NCI-H1930 (cell line): ENCODE measurements at places on chromosomes 11 and 22.
A peak's percentile ranks its signal among the peaks of the same experiment; 100 is the strongest.

GRCh38 chr22:21622919-21623647 is 6.7 kb downstream of the YDJC start:
- DNase-seq: no peak

GRCh38 chr11:66694056-66694410 is 16.3 kb upstream of the RBM4B start:
- DNase-seq: no peak

- DNase-seq: no peak
Measured at GRCh38 chr22:32644252-32645100, 157.0 kb upstream of the TIMP3 start.

DNA sequence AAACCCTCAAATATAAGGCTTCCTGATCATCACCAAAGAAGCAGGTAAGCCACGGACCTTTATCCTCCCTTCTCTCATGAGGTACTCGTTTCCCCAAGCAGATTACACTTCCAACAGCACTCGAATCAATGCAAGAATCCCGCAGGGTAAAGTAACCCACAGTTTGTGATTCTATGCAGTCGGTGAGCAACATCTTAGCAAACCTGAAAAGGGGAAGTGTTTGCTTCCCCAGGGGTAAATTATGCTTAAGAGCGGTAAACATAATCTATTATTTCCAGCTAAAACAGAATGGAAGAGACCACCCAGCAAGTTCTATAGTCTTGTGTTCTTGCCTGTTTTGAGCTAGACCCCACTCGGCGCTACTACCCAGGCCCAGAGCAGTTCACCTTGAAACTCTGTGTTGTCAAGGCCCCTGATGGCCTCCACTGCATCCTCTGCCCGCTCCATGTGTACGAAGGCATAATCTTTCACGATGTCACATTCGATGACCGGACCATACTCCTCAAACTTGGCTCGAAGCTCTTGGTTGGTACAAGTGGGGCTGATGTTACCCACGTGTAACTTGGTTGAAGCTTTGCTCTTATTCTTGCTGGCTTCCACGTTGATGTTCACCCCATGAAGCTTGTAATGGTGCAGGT is 1.3 kb downstream of the RBM4B start:
- no peak for DNase-seq

DNA sequence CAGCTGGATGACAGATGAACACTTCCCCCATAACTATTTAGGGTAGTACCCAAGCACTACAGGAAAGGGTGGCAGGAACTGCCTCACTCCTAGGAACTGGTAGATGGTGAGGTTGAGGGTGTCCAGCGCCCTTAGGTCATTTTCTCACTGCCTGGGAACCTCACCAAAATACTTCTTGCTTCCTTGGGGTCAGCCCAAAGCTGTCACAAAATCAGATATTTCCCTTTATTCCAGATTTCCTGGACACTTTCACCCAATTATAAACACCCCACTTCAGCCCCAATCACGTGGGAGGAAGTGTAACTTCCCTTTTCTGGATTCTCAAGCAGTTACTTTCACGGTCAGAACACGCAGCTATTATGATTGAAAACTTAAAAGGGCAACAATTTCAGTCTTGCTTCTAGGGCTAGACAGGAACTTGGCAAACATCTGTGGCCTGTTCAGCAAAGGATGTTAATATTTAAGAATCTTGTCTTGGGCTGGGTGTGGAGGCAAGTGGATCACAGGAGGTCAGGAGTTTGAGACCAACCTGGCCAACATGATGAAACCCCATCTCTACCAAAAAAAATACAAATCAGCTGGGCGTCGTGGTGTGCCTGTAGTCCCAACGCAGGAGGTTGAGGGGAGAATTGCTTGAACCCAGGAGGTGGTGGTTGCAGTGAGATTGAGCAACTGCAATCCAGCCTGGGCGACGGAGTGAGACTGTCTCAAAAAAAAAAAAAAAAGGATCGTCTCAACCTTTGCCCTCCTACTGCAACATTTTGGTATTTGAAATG is 4.0 kb downstream of the FTH1 start:
- no peak for DNase-seq

DNA sequence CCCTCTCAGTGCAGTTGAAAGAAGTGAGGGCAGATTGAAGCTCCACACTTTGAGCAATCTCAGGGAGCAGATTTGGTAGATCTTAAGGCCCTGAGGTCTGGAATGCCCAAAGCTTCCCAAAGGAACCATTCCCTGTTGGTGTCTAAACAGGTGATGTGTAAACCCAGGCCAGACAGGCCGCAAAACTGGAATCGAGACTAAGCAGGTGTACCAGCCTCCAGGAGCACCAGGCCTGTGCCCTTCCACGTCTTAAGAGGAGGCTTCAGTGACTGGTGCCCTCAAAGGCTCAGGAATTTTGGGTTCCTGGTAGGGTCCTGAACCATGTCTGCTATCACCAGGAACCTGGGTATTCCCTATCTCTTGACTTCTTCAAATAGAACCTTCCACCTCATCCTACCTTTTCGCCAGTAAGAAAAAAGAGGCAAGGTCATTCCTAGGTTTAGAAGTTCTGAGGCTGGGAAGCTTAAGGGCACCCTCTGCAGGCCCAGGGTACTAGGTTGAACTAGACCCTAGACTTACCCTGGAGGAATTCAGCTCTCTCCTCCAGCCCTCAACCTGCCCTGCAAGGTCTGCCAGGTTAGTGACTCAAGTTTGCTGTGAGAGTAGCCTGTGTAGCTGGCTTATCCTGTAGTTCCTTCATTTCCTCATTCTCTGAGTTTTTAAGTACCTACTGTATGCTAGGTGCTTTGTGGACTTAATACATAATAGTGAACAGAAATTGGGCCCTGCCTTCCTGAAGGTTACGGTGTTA is 100.0 kb upstream of the NNMT start:
- no peak for DNase-seq

DNA sequence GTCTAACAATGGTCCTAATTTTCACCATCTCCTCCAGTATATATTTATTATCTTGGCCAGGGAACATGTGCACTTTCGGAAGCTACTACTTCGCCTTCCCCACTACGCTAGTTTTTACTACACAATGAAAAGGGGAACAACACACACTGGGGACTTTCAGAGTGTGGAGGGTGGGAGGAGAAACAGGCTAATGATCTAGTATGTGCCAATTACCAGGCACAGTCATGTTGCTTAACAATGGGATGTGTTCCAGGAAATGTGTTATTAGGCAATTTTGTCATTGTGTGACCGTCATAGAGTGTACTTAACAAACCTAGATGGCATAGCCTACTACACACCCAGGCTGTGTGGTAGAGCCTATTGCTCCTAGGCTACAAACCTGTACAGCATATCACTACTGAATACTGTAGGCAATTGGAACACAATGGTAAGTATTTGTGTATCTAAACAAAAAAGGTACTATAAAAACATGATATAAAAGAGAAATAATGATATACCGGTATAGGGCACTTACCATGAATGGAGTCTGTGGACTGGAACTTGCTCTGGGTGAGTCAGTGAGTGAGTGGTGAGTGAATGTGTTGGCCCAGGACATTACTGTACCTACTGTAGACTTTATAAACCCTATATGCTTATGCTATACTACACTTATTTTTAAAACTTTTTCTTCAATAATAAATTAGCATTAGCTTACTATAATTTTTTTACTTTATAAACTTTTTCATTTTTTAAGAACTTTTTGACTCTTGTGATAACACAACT is 20.1 kb upstream of the CUL5 start:
- DNase-seq: peak; percentile 18

DNA sequence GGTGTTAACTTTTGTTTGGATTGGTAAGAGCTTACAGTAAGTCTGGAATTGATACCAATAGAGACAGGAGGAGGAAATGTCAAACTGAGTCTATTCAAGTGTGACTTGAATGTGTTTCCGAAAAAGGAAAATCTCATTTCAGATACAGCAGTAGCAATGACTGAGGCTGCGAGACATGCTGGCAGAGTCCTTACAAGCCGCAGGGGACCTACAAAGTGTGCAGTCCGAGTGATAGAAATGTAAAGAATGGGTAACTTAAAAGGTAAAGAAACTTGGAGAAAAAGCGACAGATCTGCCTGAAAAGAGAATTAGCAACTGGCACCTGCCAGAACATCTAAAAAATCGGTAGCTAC is 444 bp downstream of the CWF19L2 start:
- DNase-seq: no peak

GRCh38 chr11:86416494-86416893 is 41.8 kb downstream of the CCDC81 start:
- no peak for DNase-seq

DNA sequence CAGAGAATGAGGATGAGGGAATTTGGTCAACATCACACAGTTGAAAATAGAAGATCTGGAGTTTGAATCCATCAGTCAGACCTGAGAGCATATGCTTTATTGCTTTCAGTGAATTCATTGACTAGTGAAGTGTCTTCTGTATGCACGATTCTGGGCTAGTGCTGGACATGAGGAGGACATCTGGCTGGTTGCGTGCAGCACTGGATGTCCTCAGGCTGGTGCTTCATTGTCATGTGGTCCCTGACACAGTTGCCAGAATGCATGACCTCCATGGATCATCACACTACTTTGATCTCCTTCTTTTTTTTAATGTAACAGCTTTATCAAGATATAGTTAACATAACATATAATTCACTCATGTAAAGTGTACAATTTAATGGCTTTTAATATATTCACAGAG is 44.5 kb upstream of the MMP7 start:
- DNase-seq: no peak

GRCh38 chr11:13679768-13680167 is 11.3 kb downstream of the FAR1 start:
- DNase-seq: no peak

DNA sequence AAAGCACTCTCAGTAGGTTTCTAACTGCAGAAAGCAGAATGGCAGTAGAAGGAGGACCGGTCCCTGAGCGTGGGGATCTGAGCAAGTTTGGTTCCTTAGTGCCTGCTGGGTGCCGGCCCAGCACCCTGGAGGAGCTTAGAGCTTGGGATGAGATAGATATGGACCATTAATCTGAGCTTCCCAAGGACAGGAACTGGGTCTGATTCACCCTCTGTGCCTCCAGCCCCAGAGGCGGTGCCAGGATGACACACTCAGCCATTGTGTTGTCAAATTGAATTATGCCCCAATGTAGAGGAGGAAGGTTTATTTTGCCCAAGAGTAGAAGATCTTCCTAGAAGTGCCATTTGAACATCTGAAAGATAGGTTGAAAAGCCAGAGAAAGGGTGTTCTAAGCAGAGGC is 4.3 kb downstream of the ZC3H7B start:
- DNase-seq: no peak

DNA sequence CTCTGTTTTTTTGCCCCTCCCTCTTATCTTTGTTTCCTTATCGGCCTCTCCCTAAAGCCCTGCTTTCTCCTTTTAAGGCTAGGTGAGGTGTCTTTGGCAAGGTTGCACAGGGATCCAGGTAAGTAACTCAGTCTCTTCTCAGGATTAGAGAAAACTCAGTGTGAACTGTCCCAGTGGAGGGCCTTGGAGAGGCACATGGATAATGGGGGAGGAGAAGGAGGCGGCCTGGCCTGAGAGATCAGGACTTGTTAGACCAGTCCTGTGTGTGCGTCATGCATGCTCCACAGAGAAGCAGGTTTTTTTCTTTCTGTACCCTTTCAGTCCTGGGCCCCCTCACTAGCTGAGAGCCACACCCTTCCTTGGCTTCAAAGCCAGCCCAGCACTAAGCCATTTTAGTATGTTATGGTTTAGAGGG is 19.9 kb downstream of the CTNND1 start:
- no peak for DNase-seq

DNA sequence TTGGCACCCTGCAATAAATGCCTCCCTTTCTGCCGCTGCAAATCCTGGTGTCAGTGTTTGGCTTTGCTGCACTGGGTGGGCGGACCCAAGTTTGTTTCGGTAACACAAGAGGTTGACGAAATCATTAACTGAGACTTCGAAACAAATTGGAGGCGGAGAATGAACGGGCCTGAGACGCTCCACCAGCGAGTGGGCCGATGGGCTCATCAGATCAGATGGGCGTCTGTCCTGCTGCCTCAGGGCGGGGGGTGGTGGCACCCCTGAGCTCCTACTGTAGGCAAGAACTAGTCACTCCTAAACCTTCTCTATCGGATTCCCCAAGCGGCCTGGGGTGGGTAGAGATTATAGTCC is 918 bp upstream of the CAPN5 start:
- no peak for DNase-seq
